ENCODE measurements at places on chromosomes 13 and 19. TPM values are rescaled to one million over a fixed set of nuclear protein-coding genes. Genes with fewer than 3 reads are reported as not detected.

The OR10H3 gene
- total RNA-seq, result not detected

The OVOL3 gene
- total RNA-seq, result not detected

The ZNF580 gene
- total RNA-seq, result 3.8 TPM

The ZNF468 gene
- total RNA-seq, result 27.1 TPM

The CGB2 gene
- total RNA-seq, result not detected

The FOXO1 gene
- 2.5 TPM for total RNA-seq

The CFD gene
- 4.5 TPM for total RNA-seq

The LRRC25 gene
- total RNA-seq, result under 0.01 TPM

The NFIC gene
- total RNA-seq, result 21.7 TPM

The ZNF567 gene
- total RNA-seq, result 5.9 TPM

The KIR3DL1 gene
- total RNA-seq, result not detected

The SIGLEC8 gene
- not detected for total RNA-seq

The DAND5 gene
- not detected for total RNA-seq

The LGALS7B gene
- not detected for total RNA-seq

The CRX gene
- total RNA-seq, result not detected

The PPP6R1 gene
- 16.3 TPM for total RNA-seq

The ZNF615 gene
- total RNA-seq, result 20.0 TPM

The LRFN3 gene
- 2.3 TPM for total RNA-seq

The LAIR2 gene
- total RNA-seq, result not detected

The FFAR1 gene
- not detected for total RNA-seq

The CGB1 gene
- 0.28 TPM for total RNA-seq

The UHRF1 gene
- 7.0 TPM for total RNA-seq

The EXOSC5 gene
- 9.3 TPM for total RNA-seq

The ZNF813 gene
- 4.2 TPM for total RNA-seq

The ZNF814 gene
- 10.2 TPM for total RNA-seq

The TTC9B gene
- not detected for total RNA-seq

The KLF2 gene
- total RNA-seq, result 5.6 TPM

The ZNF570 gene
- 8.8 TPM for total RNA-seq

The KLHL1 gene
- total RNA-seq, result not detected

The FSD1 gene
- total RNA-seq, result 12.8 TPM

The LYPD3 gene
- under 0.01 TPM for total RNA-seq

The LGALS14 gene
- not detected for total RNA-seq

The KLF1 gene
- total RNA-seq, result not detected

The HSD17B14 gene
- 2.5 TPM for total RNA-seq

The KCTD12 gene
- total RNA-seq, result 42.6 TPM

The F10 gene
- total RNA-seq, result 4.2 TPM

The PEG3 gene
- total RNA-seq, result 5.4 TPM

The KLK14 gene
- total RNA-seq, result not detected

The CLDND2 gene
- total RNA-seq, result not detected

The NXNL1 gene
- not detected for total RNA-seq

The CYP2A6 gene
- total RNA-seq, result not detected

The ZNF98 gene
- total RNA-seq, result not detected

The JAK3 gene
- 3.9 TPM for total RNA-seq

The GARIN5A gene
- total RNA-seq, result not detected

The SLC6A16 gene
- total RNA-seq, result 0.38 TPM

The RPL18A gene
- total RNA-seq, result 1,052 TPM

The TEX26 gene
- total RNA-seq, result under 0.01 TPM

The OR7A5 gene
- total RNA-seq, result not detected

The HAUS5 gene
- 11.1 TPM for total RNA-seq

The RNF225 gene
- total RNA-seq, result not detected

The MAP3K10 gene
- 6.9 TPM for total RNA-seq

The CD320 gene
- total RNA-seq, result 32.7 TPM
